GM19239 (cell line): ENCODE measurements at places on chromosomes 6 and 20.

- no peak for DNase-seq
These were observed 39.5 kb upstream of the SLC22A2 start for GRCh38 chr6:160298121-160298520.

DNA sequence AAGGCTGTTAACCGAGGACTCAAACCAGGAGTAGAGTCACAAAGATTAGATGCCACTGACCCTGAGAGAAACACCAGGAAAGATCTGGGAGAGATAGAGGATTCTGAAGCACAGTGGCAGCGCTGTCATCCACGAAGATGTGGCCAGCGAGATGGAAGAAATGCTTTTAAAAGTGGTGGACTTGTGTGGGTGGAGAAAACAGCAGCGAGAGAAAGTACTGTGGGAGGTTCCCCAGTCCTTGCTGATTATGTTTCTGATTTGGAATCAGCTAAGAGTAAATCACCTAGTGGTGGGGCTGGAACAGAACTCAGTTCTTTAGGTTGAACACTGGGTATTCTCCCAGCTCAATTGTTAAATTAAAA lies 435 bp upstream of the ZNF322 start:
- DNase-seq, result peak; percentile 2

DNA sequence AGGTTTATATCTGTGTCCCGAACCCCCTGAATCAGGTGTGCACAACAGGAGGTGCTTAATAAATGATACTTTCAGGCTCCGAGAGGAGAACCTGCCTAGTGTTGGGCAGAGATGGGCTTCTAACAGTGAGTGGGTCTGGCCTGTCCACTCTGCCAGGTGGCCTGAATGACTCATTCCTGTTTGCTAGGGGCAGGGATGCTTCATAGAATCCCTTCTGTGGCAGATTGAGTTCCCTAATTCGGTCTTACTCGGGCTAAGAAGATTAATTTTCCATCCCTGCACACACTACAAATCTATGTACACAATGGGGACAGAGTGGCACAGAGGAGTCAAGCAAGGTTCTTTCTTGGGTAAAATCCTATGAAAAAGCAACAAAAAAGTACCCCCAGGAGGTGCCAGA lies 19.8 kb downstream of the SDC4 start:
- DNase-seq, result no peak

DNA sequence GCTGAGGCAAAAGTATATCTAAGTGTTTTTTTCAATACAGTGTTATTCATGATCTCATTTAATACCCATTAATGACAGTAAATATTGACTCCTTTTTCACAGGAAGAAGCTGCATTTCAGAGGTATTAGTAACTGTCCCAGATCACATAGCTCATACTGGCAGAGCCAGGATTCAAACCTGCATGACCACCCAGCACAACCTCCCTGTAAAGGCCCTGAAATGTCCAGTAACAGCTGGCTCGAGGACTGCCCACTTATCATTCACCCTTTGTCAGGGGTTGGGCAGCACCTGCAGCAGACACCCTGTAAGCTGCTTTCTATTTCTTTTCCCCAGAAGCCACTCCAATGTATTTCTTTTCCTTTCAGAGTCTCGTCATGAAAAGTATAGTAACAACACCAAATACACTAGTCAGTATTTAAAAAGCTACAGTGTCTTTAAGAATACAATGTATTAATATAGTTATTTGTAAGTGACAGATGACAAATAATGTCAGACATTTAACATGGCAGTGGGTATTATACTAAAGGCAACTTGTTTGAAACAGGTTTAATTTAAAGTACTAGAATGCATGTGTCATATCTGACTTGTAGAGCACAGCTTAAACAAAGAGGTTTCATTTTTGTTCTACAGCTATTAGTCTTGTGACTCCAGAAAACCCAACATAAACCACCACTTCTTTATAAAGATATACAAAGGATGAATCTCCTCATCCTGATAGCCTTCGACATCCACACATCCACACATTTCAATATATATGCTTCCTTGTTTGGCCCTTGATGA lies 841.6 kb upstream of the GJE1 start:
- DNase-seq, result no peak

DNA sequence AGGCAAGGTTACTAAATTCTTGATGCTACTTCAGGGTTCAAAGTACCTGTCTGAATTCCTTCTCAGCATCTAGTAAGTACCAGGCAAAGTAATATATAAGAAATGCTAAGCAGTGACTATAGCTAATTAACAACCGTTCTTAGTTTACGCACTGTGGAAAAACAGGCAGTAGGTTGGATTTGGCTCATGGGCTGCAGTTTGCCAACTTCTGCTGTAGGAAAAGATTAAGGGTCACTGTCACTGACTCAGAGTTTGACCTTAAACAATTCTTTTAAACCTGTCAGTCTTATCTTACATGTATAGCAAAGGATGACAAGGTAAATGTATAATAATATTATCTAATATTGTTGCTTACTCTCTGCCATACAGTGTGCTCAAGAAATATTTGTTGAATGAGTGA lies 42.3 kb downstream of the CTNNBL1 start:
- no peak for DNase-seq
